ENCODE measurements at places on chromosomes 11 and 22.

DNA sequence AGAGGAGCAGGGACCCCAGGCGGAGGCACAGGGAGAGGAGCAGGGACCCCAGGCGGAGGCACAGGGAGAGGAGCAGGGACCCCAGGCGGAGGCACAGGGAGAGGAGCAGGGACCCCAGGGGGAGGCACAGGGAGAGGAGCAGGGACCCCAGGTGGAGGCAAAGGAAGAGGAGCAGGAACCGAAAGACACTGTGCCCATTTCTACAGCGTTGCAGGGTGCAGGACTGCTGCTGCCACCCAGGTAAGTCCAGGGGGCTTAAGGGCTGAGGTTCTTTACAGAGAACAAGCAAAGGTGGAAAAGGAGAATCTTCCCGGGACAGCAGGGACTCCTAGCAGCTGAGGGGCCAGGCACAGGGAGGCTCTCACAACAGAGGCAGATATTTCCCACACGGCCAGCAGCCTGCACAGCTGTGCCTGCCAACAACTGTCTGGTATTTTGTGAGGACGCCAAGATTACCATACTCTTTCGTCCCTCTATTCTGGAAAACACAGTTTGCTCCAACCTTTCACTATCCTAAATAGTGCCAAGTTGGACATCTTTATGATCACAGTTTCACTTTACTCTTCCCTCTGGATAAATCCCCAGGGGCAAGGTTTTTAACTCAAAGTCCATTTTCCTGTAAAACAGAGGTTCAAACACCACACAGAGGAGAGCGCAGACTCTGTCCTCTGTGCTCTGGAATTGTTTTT is 39.4 kb downstream of the SHANK2 start:
- DNase-seq: no peak

DNA sequence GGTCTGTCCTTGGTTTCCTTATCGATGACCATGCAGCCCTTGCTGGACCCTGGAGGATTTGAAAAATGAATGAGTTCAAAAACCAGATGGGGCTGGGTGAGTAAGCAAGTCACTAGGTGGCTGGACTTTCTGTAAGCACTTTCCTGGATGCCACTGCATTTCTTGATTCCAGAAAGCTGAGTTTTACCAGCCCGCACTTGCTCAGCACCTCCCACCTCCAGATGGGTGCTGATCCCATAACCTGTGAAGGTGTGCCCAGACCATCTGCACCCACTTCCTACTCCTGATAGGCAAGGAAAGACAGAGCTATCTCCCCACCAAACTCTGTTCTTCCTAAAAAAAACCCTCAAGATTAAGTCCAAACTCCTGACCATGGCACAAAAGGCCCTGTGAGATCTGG is 21.1 kb downstream of the ASCC2 start:
- DNase-seq: no peak

DNA sequence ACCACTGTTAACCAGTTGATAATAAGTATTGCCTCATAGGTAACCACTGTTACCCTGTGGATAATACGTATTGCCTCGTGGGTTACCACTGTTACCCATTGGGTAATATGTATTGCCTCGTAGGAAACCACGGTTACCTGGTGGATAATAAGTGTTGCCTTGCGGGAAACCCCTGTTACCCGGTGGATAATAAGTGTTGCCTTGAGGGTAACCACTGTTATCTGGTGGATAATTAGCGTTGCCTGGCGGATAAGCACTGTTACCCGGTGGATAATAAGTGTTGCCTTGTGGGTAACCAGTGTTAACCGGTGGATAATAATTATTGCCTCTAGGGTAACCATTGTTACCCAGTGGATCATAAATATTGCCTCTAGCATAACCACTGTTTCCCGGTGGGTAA is 27.3 kb upstream of the NXPE4 start:
- DNase-seq: no peak

- no peak for DNase-seq
These were observed 159.1 kb upstream of the NECTIN1 start for GRCh38 chr11:119888119-119888518.

DNA sequence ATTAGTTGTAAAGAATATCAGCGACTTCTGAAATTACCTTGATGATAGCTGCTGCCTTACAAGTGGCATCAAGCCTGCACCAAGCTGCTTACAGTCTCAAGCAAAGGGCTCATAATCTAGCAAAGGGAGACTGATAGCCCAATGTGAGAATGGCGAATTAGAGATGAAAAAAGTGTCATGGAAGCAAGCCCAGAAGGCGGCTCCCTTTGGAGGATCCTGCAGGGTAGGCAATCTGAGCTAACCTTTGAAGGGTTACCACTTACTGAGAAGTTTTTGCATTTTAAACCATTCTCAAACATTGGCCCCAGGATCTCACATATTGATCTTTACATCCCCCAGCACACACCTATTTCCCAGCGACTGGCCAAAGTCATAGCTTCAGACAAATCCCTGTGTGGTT is 18.5 kb downstream of the GAB2 start:
- no peak for DNase-seq

GRCh38 chr22:30909306-30909705 is 59.3 kb downstream of the MORC2 start:
- DNase-seq: no peak

GRCh38 chr11:128882451-128882850 is 8.7 kb upstream of the KCNJ5 start:
- no peak for DNase-seq

DNA sequence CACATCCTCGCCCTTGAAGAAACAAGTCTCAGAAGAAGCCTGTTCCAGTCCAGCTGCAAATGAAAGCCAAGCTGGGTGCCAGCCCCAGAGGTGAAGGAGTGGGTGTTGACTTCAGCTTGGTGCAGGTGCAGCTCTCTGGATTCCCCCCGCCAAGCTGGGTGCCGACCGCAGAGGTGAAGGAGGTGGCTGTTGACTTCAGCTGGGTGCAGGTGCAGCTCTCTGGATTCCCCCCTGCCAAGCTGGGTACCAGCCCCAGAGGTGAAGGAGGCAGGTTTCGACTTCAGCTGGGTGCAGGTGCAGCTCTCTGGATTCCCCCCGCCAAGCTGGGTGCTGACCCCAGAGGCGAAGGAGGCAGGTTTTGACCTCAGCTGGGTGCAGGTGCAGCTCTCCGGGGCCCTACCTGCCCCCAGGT is 1234.0 kb downstream of the TBC1D22A start:
- DNase-seq: no peak

- no peak for DNase-seq
These were observed 433.0 kb downstream of the INSC start for GRCh38 chr11:15547685-15548084.

GRCh38 chr22:35148866-35149548 is 83.0 kb downstream of the ISX start:
- no peak for DNase-seq

DNA sequence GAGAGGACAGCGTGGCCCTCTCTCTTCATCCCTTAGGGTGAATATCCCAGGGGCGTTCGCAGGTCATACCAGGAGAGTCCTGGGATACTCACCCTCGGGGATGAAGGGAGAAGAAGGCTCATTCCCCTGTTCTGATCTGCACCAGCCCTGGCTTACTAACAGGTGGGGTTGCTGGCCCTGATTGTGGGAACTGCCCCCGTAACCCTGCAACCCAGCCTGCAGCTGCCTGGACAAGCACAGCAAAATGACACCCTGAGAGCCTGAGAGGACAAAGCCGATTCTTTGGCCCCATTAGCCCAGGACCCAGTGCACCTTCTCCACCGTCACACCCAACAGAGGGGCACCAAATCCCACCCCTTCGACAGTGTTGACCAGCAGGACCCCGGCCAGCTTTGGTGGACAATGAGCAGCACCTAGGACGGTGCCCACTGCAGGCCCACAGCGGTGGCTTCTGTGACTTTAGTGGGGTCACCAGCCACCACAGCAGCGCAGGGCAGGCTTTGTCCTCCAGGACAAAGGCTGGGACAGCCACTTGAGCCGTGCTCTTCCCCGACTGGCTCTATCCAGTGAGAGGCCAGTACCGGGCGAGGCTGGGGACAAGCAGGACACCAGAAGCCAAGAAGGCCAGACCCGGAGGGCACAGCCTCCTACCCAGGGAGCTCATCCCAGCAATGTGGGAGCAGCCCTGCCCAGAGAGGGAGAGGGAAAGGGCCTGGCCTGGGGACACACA is 98.5 kb upstream of the RTL6 start:
- DNase-seq: no peak

DNA sequence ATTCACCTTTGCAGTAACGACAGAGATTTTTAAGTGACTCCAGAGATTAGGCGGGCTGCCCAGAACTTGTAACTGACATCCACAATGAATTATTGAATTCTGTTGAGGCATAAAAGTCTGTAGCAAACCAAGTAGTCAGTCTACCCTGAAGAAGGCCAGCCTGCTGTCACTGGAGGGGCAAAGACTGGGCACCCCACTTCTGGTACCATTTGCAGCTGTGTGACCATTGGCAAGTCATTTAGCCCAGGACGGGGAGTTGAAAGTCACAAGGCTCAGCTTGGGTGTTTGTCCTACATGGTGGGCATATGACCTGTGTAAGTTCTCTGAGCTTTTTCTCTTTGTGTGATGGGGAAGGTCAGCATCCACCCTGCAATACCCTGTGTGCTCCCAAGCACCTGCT is 119.4 kb downstream of the ARHGAP8 start:
- no peak for DNase-seq

Data from stimulated activated CD8-positive, alpha-beta memory T cell treated with anti-CD3 and anti-CD28 coated beads, Interleukin-7, amount 100 ng/mL, for 48 hours (primary cell).